WTC11 (cell line): ENCODE measurements at places on chromosomes 13 and 19. TPM values are rescaled to one million over a fixed set of nuclear protein-coding genes. Genes with fewer than 3 reads are reported as not detected.
A peak's percentile ranks its signal among the peaks of the same experiment; 100 is the strongest.

The TRAPPC2B gene
- total RNA-seq: 10.5 to 11.7 TPM (median 10.5 TPM) in 3 replicates

- no peak for DNase-seq
- H3K4me3 ChIP-seq: no peak overlapping the region
- H3K27me3 ChIP-seq: no peaks in the 10 kb centered on the region
- H3K27ac ChIP-seq: peak overlapping the region; percentile 88; the same call in 1 of the 2 replicates
- peaks cover 3% of the 10 kb centered on the region; the same call in 1 of the 2 replicates for H3K4me1 ChIP-seq
- peaks cover 58% of the 10 kb centered on the region for H3K36me3 ChIP-seq
These were observed 11.5 kb downstream of the CUL4A start for GRCh38 chr13:113220877-113221276.

DNA sequence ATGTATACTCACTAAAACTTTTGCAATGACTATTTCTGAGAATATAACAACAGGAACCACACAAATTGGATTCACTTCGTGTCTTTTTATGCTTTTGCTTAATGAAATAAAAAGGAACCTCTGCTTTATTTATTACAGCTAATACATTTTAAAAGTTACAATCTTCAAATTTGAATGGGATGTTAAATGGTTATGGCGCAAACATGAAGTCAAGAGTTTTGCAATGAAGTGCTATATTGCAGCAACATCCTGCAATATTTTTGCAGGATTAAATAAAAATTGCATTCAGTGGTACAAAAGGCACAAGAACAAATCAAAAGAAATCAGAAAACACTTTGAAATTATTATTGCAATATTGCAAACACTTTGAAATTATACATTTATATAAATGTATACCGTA is 1519.0 kb upstream of the MIR17HG start:
- no peaks in the 10 kb centered on the region for H3K36me3 ChIP-seq
- no peaks in the 10 kb centered on the region for H3K27me3 ChIP-seq
- no peak overlapping the region for H3K4me3 ChIP-seq
- peaks cover 9% of the 10 kb centered on the region for H3K4me1 ChIP-seq
- H3K27ac ChIP-seq: no peak overlapping the region

GRCh38 chr19:20247016-20247683 is 80.1 kb downstream of the ZNF486 start:
- H3K4me3 ChIP-seq: no peak overlapping the region
- DNase-seq: peak; percentile 69
- peaks cover 51% of the 10 kb centered on the region for H3K4me1 ChIP-seq
- H3K36me3 ChIP-seq: peaks cover 9% of the 10 kb centered on the region
- H3K27me3 ChIP-seq: peaks cover 6% of the 10 kb centered on the region; the same call in 1 of the 2 replicates
- H3K27ac ChIP-seq: no peak overlapping the region
